ENCODE measurements at places on chromosomes 6 and 20.

GRCh38 chr6:55379471-55379870 lies 52.2 kb downstream of the GFRAL start:
- no peak for DNase-seq

- no peak for DNase-seq
These were observed 67.4 kb upstream of the SMIM28 start for GRCh38 chr6:138310294-138310693.

- DNase-seq = peak; percentile 24
These were observed 37.6 kb upstream of the ANGPT4 start for GRCh38 chr20:953742-954141.

DNA sequence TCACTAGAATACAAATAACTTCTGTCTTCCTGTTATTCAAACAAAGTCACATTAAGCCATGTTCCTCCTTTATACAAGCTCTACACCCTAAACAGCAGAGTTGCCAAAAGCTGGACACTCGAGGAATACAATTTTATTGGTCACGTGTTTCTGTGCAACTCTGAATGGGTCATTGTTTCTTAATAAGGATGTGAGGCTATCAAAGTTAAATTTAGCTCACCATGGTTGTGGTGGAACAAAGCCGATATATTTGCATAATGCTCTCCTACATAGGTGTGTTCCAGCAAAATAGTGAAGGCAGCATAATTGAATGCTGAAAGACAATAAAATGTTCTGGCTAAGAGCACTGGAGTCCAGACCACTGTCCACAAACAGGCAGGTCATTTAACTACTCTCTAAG lies 36.9 kb upstream of the CD2AP start:
- DNase-seq = no peak

GRCh38 chr20:24768201-24768636 lies 180.8 kb upstream of the CST7 start:
- DNase-seq = no peak

DNA sequence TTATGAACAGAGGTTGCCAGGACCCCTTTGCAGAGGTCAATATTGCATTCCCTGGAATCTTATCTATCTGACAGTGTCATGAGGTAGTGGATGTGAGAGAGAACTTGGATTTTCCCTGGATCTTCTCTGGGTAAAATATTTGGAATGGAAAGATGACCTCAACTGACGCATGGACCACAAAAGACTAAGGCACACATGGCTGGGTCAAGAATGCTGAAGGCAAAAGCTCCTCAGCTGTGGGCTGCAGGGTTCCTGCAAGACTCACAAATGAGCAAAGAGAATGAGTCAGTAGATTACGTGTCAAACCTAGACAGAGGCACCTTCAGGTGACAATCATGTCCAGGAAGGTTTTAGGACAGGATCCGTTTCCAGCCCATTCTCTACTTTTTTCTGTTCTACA lies 484.0 kb downstream of the C6orf118 start:
- no peak for DNase-seq

- DNase-seq = peak; percentile 47
These were observed 123.3 kb upstream of the COL21A1 start for GRCh38 chr6:56370561-56371211.

- peak; percentile 52 for DNase-seq
These were observed 93.9 kb downstream of the RNASET2 start for GRCh38 chr6:166862287-166862977.

- no peak for DNase-seq
These were observed 5.8 kb downstream of the C6orf120 start for GRCh38 chr6:169707772-169708171.

- DNase-seq = no peak
These were observed 107.0 kb upstream of the SMLR1 start for GRCh38 chr6:130720076-130720715.

GRCh38 chr20:50689864-50690649 lies 1.3 kb downstream of the RIPOR3 start:
- no peak for DNase-seq

GRCh38 chr20:63191400-63191799 lies 24.5 kb downstream of the YTHDF1 start:
- DNase-seq = no peak

GRCh38 chr20:5448449-5449118 lies 131.8 kb upstream of the PROKR2 start:
- DNase-seq = peak; percentile 20

DNA sequence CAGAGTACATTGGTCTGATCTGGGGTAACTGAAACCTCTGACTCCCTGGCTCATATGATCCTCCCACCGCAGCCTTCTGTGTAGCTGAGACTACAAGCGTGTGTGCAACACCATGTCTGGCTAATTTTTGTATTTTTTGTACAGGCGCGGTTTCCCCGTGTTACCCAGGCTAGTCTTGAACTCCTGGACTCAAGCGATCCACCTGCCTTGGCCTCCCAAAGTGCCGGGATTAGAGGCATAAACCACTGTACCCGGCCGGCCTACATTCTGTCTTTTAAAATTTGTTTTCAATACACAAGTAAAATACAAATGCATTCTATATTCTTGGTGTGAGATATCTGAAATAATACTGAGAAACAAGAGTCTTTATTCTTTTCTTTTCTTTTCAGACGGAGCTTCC lies 1.7 kb upstream of the CBFA2T2 start:
- DNase-seq = no peak

GRCh38 chr6:77373955-77374354 lies 89.3 kb downstream of the HTR1B start:
- no peak for DNase-seq

DNA sequence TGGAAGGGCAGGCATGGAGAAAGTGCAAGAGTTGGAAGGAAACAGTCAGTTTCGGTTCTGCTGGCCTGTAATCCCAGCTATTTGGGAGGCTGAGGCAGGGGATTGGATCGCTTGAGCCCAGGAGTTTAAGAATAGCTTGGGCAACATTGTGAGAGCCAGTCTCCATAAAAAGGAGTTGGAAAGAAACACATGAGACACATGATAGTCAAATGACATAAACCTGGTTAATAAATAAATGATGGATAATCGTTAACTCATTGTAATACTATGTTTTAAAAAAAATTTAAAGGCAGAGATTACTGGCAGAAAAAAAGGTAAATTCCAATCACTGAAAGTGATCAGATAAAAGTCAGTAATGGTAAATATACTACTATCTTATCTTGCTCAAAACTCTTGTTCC lies 37.2 kb upstream of the PHACTR1 start:
- no peak for DNase-seq

DNA sequence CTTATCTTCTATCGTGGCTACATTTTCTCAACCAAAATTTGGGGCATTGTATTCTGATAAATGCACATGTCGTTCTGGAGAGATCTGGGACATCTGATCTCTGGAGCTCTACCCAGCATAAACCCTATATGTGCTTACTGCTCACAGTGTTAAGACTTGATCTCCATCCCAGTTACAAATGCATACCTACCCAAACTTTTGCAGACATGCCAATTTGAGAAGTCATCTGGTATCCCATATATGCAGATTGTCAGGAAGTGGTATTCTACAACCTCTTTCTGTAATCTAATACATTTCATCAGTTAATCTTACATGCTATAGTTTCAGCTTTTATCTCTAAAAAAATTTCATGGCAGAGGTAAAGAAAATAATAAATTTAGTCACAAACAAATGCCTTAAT lies 11.2 kb downstream of the BAG2 start:
- DNase-seq = no peak

GRCh38 chr6:68238097-68238601 lies 396.9 kb upstream of the ADGRB3 start:
- DNase-seq = no peak

DNA sequence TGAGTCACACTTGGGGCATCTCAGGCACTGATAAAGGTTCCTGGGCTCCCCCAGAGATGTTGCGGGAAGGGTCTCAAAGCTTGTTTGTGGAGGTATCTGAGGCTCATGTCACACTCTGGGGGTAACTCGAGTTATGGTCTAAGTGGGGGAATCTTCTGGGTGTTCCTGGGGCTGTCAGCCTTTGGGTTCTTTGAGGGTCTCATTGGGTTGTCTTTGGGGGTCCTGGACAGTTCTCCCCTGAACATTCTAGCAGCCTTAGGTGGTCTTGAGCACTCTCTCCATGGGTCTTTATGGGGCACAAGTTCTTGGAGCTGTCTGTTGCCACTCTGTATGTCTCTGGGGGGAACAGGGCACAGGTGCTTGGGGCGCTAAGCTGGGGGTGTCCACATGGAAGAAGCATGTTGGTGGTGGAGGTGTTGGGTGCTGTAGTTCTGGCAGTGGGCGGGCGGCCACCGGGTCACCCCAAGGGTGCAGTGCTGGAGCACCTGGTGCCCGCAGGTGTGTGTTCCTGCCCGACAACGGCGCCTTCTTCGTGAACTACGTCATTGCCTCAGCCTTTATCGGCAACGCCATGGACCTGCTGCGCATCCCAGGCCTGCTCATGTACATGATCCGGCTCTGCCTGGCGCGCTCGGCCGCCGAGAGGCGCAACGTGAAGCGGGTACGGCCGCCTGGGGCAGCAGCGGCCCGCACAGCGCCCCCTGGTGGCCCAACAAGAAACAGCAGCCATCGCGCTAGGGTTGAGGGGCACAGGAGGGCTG lies 7.1 kb upstream of the CAPN11 start:
- DNase-seq = no peak

DNA sequence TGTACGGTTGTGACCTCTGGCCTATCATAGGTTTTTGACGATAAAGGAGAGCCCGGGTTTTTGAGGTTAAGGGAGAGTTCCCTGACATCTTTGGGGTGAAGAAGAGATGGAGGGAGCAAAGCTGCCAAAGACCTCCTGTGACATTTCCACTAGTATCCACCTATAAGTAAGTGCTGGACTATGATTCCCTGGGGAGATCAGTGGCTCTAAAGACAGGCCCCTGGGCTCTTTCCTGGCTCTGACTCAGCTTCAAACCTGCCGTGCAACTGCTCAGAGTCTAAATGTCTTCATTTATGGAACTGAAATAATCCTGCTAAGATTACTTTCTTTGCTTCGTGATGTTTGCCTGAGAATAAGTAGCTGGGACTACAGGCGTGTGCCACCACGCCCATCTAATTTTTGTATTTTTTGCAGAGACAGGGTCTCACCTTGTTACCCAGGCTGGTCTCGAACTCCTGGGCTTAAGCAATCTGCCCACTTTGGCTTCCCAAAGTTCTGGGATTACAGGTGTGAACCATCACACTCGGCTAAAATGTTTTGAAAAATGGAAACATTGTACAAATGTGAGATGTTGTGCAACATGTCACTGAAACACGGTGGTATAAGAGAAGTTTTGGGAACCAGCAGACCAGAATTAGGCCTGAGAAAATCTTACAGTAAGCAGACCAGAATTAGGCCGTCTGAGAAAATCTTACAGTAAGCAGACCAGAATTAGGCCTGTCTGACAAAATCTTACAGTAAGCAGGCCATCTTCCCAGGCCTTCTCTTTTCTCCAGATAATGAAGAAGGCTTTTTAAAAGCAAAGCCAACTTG lies 1.1 kb upstream of the PAQR8 start:
- DNase-seq = no peak

DNA sequence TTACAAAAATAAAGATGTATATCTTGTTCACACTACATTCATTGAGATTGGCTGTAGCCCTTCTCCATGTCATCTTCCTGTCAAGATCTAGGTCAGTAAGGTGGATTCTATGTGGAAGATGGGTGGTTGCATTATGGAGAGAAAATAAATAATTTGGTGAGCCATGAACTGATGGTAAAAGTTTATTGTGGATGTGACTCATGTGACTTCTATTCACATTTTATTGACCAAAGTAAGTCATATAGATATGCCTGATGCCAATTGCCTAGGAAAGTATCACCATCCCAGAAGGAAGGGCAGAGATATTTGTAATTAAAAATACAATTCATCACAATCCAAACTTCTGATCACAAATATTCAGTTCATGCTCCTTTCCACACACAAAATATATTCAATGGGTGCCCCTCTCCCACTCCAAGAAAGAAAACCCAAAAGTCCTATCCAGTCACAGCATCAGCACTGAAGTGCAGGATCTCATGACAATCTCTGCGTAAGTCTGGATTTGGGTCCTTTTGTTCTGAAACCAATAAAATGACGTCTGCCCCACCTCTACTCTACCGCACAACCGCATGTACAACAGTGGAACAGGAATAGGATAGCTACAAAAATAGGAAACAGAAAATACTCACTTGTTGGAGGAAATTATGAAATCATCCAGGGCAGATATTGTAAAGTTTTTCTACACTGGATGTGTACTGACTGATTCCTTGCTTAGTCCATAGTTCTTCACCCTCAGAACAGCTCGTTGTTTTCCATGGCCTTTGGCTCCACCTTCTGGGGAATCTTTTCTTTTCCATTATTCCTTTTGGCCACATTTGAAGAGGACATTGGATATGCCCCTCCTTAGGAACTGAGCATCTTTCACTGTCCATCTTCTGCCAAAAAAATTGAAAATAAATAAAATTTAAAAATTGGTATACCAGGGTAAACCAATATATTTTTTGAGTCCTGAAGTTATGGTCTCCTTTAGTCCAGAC lies 16.1 kb upstream of the SLC17A3 start:
- peak; percentile 54 for DNase-seq

GRCh38 chr20:8073024-8073832 lies 53.7 kb upstream of the TMX4 start:
- no peak for DNase-seq

DNA sequence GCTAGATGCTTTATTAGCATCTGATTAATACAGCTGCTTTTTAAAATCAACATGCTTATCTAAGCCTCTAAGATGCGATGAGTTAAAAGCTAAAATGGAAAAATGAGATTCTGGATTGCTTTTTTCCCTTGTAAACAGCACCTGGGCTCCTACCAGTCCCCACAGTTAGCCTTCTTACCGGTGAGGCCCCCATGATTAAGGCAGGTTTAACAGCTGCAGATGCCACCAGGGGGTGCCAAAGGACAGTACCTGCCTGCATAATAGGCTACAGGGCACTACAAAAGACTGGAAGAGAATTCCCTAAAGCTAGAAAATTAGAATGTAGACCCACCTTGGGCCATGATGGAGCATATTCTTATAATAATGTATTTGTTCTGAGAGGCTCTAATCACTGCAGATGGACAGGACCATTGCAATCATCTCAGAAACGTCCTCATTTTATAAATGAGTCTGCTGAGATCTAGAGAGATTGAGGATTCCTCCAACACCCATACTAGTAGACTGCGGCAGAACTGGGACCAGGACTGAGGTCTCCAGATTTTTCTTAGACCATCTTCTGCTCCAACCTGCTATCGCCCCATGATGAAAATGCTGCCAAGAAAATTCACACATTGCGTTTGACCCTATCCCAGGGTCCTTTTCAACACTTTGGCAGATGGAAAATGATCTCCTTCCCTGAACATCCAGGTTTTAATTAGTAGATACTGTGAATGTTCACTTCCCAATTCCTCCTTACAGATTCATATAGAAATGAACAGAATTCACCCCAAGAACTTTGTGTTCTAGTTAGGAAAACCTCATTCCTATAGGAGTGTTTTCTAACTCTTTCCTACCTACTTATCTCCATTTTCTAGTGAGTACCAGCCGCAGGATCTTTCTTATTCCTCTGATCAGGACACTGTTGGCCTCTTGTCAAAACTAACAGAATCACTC lies 148.8 kb downstream of the RPS12 start:
- DNase-seq = no peak
